ENCODE measurements at places on chromosomes 2 and 18.

GRCh38 chr18:61628085-61628484, 264.7 kb downstream of the RNF152 start:
- DNase-seq, result no peak

- no peak for DNase-seq
Measured at GRCh38 chr2:107374249-107374648, 452.4 kb upstream of the RGPD4 start.

GRCh38 chr2:234395891-234396420, 100.9 kb downstream of the ARL4C start:
- no peak for DNase-seq

DNA sequence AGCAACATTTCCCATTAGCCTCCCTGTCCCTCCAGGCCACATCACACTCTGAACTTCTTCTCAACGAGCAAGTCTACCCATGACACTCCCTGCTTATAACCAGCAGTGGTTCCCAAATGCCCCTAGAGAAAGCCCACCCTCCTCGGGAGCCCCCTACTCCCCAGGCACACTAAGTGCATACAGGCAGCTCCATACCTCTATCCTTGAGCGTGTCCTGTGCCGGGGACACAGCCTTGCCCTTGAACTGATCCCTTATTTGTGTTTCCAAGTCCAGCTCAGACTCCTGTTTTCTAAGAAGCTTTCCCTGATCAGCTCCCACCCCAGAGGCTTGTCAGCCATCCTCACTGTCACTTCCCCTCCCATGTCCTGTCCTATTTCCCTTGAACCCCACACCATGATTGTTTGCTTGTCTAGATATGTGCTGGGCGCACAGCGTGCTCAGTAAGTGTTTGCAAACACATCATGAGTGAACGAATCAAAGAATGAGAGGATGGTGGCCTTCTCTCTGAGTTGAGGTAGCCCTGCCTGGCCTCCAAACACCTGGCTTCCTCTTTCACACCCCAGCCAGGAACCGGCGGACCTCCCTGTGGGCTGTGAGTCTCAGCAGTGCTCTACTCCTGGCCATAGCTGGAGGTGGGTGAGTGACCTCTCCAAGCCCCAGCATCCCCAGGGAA, 2.1 kb downstream of the TEX51 start:
- no peak for DNase-seq

GRCh38 chr2:19332503-19332902, 25.9 kb downstream of the OSR1 start:
- DNase-seq, result no peak

DNA sequence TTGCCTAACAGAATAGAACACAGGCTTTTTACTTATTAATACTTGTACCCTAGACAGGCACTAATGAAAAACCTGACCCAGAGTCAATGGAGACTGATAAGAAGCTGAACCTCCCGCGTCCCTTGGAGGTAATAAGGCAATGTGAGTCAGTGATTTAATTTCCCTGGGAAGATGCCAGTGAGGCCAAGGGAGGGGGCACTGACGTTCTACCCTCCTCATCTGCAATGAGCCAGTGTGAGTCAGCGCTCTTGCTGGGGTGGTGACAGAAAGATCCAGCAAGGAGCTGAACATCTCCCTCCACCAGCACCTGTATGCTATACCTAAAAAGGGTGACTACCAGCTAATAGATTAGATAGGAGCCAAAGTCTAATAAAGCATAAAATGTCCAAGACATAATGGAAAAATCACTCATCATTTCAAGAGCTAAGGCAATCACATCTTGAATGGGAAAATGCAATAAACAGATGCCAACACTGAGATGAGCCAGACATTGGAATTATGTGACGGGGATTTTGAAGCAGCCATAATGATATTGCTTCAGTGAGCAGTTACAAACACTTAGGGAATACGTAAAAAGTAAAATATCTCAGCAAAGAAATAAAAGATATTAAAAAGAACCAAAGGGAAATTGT, 116.9 kb downstream of the TPGS2 start:
- DNase-seq, result no peak

DNA sequence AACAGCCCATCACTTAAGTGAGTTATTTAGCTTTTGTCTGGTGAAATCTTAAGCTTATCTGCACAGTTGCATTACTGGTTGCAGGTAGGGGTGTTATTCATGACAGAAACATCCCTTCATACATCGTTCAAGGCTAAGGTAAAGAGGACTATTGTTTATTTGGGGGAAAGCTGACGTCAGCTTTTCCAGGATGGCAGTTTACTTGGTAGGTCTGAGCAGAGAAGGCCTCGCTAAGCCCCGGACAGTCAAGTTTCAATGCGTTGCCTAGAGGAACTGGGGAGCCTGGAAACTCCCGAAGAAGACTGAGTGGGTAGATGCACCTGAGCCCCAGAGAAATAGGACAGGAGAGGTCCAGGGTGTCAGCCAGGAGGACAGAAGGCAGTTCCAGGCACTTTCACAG, 2.2 kb downstream of the RNU4ATAC start:
- no peak for DNase-seq

GRCh38 chr18:9001209-9001608, 101.3 kb upstream of the NDUFV2 start:
- no peak for DNase-seq

DNA sequence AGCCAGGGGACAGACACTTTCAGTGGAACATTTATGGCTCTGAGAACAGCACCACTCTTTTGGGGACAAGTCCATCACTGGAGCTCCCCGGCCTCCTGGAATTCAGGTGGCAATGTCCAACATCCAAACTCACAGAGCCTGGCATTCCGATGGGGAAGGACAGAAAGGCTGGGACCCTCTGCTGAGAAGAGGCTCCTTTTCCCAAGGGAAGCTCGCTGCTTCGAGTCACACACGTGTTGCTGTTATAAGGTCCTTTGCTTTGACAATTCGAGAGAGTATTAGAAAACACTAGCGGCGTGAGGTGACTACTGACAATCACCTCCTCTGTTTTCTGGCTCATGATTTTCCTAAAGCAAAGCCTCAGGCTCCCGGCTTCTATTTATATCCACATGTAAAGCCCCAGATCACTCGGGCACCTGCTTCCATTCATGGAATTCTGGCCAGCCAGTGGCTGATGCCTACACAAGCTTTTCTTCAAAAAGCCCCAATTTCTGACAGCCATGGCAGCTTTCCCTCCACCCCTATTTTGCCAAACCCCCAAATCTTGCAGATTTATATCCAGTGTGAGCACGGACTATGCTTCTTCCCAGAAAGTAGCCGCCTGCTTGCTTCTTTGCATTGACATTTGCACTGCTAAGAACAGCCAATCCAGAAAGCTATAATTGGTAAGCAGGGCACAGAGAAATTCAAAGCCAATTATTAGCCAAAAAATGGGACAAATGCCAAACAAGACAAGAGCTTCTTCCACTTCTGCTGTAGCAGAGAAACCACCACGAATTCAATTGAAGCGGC, 67.3 kb downstream of the NDUFA10 start:
- no peak for DNase-seq

- no peak for DNase-seq
Measured at GRCh38 chr2:224573724-224574123, 11.4 kb downstream of the CUL3 start.

DNA sequence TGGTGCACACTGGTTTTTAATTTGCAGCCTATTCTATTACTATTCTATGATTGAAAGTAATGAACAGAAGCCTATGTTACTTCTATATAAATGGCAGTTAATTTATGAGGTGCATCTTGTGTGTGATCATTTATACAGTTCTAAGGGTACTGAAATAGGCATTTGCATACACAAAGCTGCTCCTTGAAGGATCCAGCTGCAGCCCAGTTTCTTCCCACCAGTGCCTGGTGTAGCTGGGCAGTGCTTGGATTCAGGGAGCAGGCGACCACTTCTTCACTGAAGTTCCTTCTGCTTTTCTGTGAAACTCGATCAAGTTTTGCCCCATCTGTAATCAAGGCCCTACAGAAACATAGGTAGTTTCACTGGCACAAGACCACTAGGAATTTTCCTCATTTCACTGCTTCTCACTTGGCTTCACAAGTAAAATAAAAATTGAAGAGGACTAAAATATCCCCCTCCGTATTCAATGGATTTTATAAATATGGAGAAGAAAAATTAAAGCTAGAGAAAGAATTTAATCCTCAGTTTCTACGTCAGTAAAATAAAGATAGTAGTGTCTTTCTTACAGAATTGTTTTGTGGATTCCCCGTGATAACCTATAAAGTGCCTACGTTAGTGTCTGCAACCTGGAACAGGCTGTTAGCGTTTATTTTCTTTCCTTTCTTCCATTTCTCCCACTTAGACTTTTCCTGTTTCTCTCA, 1.7 kb upstream of the LPIN2 start:
- DNase-seq, result no peak

DNA sequence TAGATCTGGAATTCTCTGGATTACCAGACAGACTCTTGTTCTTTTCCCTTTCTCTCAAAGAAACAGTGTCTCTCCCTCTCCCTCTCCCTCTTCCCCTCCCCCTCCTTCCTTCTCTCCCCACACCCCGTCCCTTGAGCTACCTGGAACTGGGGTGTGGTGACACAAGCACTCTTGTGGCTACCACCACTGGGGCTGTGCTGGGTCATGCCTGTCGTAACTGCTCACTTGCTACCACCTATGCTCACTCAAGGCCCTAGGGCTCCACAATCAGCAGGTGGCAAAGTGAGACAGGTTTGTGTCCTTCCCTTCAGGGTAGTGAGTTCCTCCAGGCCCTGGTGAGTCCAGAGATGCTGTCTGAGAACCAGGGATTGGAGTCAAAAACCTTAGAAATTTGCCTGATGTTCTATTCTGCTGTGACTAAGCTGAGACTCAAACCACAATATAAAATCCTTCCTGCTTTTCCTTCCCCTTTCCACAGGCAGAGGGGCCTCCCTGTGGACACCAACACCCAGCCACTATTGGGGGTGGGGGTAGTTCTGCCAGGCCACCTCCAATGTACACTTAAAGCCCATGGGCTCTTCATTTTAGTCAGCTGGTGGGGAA, 70.8 kb downstream of the OXER1 start:
- no peak for DNase-seq

GRCh38 chr2:164692114-164692513, 70.8 kb upstream of the GRB14 start:
- no peak for DNase-seq

DNA sequence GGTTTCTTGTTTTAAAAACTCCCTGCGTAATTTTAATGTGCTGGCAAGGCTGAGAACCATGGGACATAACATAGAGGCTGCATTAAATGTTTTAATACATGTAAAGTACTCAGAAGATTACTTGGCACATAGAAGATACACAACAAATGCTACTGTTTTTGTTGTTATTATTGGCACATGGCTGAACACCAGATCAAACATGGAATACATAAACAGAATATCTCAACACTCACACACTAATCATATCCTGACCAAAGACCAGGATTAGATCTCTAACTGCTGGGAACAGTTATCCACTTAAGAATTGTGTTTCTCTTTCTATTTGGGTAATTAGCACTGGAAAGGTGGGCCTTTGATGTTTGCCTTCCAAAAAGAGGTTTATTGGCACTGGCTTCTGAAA, 69.3 kb downstream of the KCNE4 start:
- DNase-seq, result no peak

- DNase-seq, result no peak
Measured at GRCh38 chr2:66675591-66675990, 240.7 kb downstream of the MEIS1 start.

DNA sequence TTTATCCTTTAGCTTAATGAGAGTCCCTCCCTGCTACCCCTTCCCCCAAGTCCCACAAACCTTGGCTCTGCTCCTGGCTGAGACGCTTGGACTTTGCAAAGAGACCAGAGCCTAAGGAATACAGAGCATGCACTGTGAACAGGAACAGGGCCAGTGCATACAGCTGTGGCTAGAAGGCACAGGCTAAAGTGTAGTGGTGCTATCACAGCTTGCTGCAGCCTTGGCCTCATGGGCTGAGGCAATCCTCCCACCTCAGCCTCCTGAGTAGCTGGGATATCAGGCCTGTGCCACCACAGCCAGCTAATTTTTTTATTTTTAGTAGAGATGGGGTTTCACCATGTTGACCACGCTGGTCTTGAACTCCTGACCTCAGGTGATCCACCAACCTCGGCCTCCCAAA, 39.5 kb upstream of the ASXL2 start:
- DNase-seq, result no peak

DNA sequence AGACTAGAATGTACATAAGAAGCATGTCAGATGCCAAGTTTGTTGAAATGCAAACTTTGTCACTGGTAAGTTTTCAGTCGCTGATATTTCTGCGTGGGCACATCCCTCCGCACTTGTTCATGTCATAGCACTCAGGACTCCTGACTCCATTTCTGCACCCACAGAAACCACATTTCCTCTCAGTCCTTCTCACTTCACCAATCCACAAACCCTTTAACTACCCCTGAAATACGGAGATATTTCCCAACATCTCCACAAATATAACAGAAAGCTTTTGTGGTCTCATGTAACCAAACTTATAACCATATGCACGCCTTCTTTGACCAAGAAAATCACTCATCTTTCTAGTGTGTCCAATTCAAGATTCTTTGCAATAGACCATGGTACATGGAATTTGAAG, 276.9 kb upstream of the ERBB4 start:
- no peak for DNase-seq

DNA sequence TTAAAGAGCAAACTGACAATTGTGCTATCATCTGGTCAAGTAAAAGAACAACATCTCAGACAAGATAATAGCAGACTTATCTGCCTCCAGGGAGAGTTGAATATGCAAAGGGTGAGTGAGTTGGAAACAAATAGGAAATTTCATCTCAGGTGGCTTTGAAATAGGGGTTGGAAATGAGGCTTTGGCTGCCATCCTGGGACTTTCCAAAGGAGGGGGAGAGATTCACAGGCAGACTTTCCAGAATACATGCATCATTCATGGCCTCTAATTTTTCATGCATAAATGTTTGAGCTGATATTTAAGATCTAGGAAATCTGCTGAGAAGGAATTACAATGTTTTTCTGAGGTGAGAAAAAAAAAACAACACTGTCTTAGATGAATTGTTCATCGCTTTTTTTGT, 300.5 kb downstream of the ALK start:
- no peak for DNase-seq

DNA sequence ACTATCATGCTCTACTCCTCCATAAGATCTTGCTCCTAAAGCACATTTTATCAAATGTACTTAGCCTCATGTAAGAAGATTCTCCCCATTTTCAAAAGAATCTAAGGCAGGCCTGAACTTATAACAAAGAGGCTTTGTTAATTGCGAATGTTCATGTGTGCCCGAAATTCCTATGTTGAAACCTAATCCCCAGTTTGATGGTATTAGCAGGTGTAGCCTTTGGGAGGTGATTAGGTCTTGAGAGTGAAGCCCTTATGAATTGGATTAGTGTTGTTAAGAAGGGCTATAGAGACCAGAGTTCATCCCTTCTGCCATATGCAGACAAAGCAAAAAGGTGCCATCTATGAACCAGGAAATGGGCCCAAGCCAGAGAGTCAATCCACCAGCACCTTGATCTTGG, 234.5 kb downstream of the PAX3 start:
- no peak for DNase-seq
